ENCODE measurements at places on chromosomes 13 and 19.

DNA sequence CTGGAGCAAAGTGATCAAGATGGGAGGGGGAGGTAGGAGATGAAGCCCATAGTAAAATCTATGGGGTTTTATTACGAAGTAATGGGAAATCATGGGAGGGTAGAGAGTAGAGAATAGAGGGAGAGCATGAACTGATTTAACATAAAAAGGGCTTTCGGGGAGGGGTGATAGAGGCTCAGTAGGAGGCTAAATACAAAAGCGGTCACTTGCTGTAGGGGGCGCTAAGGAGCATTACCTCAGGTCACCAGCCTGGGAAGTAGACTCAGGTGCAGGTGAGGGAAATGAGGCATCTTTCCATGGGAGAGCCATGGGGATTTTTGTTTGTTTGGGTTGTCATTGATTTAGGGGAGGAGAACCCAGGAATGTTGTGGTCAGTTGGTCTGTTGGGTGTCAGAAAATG, 14.1 kb downstream of the KRTDAP start:
- no peak for DNase-seq

DNA sequence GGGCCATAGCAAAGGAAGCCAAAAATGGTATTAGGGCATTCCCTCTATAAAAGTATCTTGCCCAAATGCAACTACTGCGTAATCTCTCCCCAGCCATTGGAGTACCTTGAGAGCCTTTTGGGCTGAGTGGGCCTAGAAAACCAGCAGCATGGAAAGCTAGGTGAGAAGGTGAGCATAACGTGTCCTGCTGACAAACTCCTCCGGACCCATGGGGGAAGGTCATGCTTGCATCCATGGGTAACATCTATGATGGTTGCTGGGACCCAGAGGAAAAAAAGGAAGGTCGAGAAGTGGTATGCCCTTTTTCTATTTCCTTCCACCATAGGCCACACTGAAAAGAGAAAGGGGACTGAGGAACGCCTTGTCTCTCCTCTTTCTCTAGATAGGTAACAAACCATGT, 57.4 kb downstream of the ZNF728 start:
- DNase-seq: no peak

- no peak for DNase-seq
These were observed 633.5 kb downstream of the SLITRK1 start for GRCh38 chr13:83248751-83249150.

DNA sequence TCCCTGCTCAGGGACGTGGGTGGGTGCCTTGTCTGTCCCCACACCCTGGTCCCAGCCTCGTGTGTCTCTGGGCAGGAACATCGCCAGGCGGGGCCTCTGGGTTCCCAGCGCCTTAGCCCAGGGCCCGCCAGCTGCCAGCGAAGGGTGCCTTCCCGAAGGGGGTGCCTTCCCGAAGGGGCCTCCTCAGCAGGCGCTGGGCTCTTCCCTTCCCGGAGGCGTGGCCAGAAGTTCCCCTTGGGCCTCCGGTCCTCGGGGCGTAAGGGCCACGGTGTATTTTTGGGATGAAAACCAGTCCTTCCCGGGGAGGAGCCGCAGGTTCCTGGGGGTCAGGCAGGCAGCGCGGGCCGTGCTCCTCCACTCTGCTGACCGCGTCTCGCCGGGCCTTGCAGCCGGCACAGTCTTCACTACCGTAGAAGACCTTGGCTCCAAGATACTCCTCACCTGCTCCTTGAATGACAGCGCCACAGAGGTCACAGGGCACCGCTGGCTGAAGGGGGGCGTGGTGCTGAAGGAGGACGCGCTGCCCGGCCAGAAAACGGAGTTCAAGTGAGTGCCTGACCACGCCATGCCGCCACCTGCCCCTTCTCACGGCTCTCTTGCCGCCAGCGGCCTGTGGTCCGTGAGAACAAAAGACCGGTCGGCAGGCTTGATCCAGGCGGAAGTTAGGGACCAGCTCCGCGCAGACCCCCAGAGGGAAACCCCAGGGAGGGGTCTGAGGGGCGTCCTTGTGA, 6.9 kb downstream of the BSG start:
- DNase-seq: no peak

DNA sequence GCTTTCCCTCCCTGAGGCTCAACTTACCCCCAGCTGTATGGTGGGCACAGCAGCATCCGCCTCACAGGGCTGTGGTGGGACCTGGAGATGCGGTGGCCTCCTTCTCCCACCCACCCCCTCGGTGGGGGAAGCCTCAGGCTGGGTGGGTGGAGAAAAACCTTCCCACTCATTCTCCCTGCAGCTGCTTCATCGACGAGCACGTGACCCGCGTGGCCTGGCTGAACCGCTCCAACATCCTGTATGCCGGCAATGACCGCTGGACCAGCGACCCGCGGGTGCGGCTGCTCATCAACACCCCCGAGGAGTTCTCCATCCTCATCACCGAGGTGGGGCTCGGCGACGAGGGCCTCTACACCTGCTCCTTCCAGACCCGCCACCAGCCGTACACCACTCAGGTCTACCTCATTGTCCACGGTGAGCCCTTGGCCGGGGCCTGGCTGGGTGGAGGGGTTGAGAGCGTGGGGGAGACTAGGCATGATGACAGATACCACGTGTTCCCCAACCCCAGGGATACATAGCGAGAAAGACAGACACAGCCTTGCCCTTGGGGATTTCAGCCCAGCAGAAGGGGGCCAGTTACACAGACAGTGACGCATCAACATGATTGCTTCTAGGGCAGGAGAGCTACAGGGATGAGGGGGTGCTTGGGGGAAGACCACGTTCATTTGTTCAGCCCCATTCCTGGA, 12.2 kb downstream of the IGLON5 start:
- DNase-seq: no peak
